ENCODE measurements at places on chromosomes 6 and 20.

- no peak for DNase-seq
Observed at GRCh38 chr6:141470810-141471209, 661.9 kb upstream of the GJE1 start.

DNA sequence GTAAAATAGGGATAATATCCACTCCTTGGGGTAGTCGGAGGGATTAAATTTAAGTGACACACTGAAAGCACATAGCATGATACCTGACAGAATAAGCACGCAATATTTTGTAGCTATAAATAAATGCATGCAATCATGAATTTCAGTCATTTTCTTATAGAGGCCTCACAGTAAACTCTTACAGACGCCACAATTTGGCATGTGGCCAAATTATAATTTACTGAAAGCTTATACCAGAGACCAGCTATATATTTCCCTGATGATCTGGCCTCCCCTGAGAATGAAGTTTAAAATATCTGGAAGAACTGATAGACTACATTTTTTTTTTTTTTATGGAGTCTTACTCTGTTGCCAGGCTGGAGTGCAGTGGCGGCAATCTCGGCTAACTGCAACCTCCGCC, 40.9 kb downstream of the QRSL1 start:
- DNase-seq, result no peak

GRCh38 chr20:63101781-63102720, 95.3 kb upstream of the BHLHE23 start:
- no peak for DNase-seq

DNA sequence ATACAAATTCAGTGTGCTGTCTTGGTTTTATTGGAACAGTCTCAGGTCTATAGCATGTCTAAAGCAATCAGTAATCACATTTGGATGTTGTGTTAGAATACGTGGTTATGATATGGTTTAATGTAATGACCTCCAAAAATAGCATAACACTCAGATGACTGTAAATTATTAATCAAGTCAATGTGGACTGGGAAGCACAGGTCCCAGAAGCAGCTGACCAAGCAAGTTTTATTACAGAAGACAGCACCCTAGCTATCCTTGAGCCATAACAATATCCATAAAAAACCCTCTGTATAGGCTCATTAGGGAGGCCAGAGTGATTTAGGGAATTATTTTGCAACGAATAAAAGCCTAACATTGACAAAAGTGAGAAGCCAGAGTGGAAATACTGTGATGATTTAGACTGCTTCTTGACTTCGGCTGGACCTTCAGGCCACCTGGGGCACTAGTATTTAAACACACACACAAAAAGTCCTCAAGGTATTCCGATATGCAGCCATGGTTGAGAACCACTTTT, 66.9 kb downstream of the RSPH3 start:
- no peak for DNase-seq

- DNase-seq, result no peak
Observed at GRCh38 chr6:137915790-137916189, 48.7 kb downstream of the TNFAIP3 start.

- no peak for DNase-seq
Observed at GRCh38 chr6:44682987-44683779, 295.7 kb downstream of the CDC5L start.

DNA sequence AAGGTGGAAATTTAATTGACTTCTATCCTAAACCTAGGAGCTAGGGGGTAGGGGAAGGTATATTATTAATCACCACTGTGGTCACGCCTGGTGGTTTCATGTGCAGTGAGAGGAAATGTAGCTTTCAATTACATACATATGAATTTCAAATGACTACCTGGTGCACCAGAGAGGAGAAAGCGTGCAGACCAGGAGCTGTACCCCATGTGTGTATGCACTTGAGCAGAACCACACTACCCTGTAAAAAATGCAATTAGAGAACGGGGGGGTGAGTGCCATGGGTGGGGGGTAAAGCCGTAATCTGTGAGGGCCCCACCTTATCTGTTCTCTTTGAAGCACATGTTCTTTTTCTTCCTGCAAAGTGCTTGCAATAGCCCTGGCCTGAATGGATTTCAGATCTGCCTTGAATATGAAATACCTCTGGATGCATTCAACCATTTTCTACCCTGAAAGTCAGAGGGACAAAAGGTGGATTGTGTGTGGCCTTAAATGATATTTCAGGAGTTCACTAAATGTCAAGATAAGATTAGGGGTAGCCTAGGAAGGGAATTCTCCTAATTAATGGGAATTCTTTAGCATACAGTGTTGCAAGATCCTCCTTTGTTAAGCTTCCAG, 30.9 kb upstream of the EDN3 start:
- DNase-seq, result no peak

GRCh38 chr6:25169961-25170360, 109.2 kb upstream of the CARMIL1 start:
- DNase-seq, result no peak
